Hepatocyte (in vitro differentiated cells): ENCODE measurements at places on chromosomes 12 and 14. TPM values are rescaled to one million over a fixed set of nuclear protein-coding genes. Genes with fewer than 3 reads are reported as not detected.

The LRRC43 gene
- total RNA-seq = 0.24 and 1.7 TPM in 2 replicates

The GPR84 gene
- total RNA-seq = 0.07 TPM in 1 of 2 replicates, not detected in the other

The RNF212B gene
- 0.17 and 1.2 TPM in 2 replicates for total RNA-seq

GRCh38 chr12:125114365-125115141, 49.3 kb downstream of the AACS start:
- no peak overlapping the region for H3K27ac ChIP-seq
- no peaks in the 10 kb centered on the region for H3K36me3 ChIP-seq
- H3K27me3 ChIP-seq = no peaks in the 10 kb centered on the region
- H3K4me1 ChIP-seq = peaks cover 4% of the 10 kb centered on the region
- no peak for DNase-seq

DNA sequence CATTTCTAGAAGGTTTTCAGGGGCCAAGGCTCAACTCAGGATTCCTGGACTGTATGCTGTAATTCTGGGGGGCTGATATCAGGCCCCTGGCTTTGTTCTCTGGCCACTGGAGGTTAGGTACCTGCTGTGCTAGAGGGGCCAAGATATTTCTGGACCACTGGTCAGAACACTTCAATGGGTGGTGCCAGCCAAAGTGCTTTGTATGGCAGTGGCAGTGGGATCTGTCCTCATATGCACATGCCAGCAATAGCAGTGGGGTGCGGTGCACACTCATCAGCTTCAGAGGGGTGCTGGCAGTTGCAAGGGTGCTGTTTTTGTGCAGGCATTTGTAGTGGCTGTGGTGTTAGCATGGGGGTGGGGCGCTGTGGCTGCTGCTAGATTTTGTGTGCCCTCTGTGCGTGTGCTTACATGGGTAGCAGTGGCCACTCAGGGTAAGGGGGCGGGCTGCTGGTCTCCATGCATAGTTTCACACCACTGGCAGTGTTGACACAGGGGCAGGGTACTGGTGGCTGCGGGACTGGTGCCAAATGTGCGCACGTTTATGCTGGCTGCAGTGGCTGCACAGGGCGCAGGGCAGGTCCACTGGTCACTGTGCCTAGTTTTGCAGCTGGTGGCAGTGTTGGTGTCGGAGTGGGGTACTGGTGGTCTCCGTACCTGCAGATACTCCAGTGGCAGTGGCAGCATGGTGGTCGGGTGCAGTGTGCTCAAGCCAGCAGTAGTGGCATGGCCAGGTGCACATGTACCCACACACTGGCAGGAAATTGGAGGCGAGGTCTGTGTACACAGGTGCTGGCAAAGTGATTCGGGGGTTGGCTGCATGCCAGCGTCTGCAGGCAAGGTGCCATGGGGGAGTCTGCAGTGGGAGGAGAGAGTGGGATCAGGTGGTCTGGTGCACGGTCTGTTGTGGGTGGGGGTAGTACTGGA, 12.6 kb downstream of the NOPCHAP1 start:
- H3K27ac ChIP-seq = no peak overlapping the region
- no peaks in the 10 kb centered on the region for H3K36me3 ChIP-seq
- DNase-seq = no peak
- H3K4me3 ChIP-seq = no peak overlapping the region
- H3K4me1 ChIP-seq = no peaks in the 10 kb centered on the region
- H3K27me3 ChIP-seq = no peaks in the 10 kb centered on the region
